ENCODE measurements at places on chromosomes 16 and 17.

- no peak for DNase-seq
Measured at GRCh38 chr16:87812200-87812656, 46.4 kb upstream of the KLHDC4 start.

GRCh38 chr17:27088767-27089078 is 205.2 kb upstream of the WSB1 start:
- DNase-seq = no peak

GRCh38 chr17:2637422-2637821 is 44.0 kb downstream of the PAFAH1B1 start:
- DNase-seq = no peak

DNA sequence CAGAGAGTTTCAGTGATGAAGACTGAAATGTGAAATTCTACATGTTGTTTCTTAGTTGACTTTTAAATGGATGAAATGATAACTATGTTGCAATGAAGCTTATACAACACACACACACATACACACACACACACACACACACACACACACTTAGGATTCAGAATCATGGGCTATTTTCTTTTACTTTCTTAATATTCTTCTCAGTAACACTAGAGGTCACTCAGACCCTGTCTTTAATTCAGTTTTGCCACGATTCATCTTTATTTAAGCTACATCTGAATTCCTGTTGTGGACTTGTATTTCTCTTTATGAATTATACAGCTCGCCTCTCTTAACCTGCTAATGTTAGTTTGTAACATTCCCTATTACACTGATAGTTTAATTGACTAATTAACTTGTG is 109.6 kb upstream of the GOT2 start:
- no peak for DNase-seq

GRCh38 chr16:3328104-3328503 is 22.8 kb downstream of the ZNF75A start:
- no peak for DNase-seq

- DNase-seq = no peak
Measured at GRCh38 chr17:17666111-17666714, 15.0 kb upstream of the RAI1 start.
